Endothelial cell of umbilical vein (primary cell): ENCODE measurements at places on chromosomes 1 and 21. TPM values are rescaled to one million over a fixed set of nuclear protein-coding genes. Genes with fewer than 3 reads are reported as not detected.

The TIE1 gene
- total RNA-seq: 562 and 620 TPM in 2 replicates

The CFHR5 gene
- total RNA-seq: not detected in 2 replicates

The CFHR4 gene
- not detected in 2 replicates for total RNA-seq

The CLCA4 gene
- not detected in 2 replicates for total RNA-seq

The FMO4 gene
- total RNA-seq: 0.16 and 0.33 TPM in 2 replicates

The SFN gene
- 0.33 and 0.42 TPM in 2 replicates for total RNA-seq

The UMODL1 gene
- not detected in 2 replicates for total RNA-seq

DNA sequence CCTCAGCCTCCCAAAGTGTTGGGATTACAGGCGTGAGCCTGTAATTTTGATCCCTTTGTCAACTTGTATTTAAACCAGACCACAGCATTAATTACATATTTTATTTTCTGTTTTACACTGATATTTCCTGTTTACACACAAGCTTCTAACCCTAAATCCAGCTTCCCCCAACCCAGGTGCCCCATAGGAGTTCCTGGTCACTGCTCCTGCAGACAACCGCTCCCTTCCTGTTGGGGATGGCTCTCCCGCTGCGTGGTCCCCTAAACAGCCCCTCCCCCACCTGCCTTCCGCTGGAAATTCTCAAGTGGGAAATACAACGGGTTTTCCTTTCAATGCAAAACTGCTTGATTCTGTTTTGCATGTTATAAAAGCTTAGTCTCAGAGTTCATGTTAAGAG lies 3.7 kb downstream of the CSTB start:
- DNase-seq: no peak

DNA sequence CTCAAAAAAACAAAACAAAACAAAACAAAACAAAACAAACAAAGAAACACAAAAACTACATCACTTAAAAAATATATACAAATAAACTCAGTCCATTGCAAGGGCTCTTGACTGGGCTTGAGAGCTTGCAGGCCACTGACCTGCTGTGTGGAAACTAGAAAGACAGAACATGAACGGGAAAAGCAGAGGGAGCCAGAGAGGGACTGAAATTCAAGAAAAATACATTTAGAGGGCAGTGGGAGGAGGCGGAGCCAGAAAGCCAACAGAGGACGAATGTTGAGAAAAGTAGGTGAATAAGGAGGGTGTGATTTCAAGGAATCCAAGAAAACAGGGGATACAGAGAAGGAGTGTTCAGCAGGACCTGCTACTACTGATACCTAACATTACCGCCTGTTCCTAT lies 41.4 kb upstream of the PLA2G2C start:
- no peak for DNase-seq

DNA sequence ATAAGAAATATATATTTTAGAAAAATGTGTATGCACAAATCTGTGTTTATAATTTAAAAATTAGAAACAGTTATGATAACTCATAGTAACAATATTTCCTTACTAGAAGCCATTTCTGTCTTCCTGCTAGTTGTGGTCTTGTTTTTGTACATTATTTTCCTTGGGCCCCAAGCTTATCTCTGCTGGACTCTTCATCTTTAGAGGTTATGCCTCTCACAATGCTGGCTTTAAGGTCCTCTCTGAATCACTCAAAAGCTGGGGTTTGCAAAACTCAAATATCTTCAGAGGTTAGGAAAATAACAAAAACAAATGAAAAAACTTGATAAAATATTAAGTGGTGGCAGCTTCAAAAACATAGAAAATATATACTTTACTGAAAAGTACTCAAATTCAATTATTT lies 133.8 kb downstream of the PTPRC start:
- DNase-seq: no peak

DNA sequence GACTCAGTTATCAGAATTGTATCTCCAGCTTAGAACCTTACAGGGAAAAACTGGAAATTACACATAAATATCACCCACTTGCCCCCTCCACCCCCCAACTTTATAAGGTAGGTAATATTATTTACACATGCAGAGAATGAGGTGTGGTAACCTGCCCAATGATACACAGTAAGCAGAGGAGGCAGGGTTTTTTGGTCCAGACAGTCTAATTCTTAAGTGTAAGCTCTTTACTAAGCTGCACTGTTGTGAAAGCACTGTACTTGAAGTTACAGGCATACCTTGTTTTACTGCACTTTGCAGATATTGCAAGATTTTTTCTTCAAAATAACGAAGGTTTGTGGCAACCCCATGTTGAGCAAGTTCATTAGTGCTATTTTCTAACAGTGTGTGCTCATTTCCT lies 24.8 kb upstream of the MYOCOS start:
- DNase-seq: no peak

DNA sequence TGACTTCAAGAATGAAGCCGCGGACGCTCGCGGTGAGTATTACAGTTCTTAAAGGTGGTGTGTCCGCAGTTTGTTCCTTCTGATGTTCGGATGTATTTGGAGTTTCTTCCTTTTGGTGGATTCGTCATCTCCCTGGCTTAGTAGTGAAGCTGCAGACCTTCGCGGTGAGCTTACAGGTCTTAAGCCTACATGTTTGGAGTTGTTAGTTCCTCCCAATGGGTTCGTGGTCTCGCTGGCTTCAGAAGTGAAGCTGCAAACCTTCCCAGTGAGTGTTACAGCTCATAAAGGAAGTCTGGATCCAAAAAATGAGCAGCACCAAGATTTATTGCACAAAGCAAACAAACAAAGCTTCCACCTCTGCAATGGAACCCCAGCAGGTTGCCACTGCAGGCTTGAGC lies 14.7 kb downstream of the LDLRAD1 start:
- DNase-seq: no peak

- DNase-seq: peak; percentile 47
Observed at GRCh38 chr1:202791077-202791747, 17.0 kb downstream of the KDM5B start.

- no peak for DNase-seq
Observed at GRCh38 chr1:210506689-210507088, 178.0 kb downstream of the HHAT start.

DNA sequence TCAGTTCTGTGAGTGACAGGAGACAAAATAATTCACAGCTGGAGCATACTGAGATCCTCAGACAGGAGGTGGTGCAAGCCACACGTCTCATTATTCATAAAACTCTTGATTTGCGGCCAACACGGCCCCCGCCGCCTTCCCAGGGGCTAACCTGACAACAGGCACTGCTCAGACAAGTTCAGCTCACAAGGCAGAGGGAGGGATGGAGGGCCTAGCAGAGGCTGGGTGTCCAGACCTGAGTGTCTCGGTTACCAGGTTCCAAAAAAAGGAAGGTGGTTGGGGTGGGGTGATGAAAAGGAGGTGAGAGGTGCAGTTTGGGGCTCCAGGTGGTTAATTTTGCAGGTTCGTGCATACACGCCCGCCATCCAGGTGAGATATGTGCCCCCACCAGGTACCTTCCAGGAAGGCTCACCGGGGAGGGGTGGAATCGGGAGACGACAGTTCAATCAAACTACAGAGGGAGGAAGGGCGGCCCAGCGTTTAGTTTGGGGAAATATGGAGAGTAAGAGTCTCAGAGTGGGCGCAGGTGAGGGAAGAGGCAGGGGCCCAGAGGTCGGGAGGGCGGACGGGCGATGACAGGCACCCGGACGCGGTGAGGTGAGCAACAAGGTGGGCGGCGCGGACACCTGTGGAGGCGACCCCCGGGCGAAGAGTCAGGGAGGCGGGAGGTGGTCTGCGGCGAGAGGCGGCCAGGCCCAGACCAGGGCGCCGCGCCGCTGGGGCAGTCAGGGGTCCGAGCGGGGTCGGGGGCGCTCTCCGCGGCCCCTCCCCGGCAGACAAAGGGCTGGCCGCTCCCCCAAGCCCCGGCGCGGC lies 629 bp downstream of the CTNNBIP1 start:
- DNase-seq: peak; percentile 23

- DNase-seq: no peak
Observed at GRCh38 chr1:18965206-18966173, 9.0 kb upstream of the IFFO2 start.

- no peak for DNase-seq
Observed at GRCh38 chr1:204560590-204561150, 44.5 kb downstream of the MDM4 start.

DNA sequence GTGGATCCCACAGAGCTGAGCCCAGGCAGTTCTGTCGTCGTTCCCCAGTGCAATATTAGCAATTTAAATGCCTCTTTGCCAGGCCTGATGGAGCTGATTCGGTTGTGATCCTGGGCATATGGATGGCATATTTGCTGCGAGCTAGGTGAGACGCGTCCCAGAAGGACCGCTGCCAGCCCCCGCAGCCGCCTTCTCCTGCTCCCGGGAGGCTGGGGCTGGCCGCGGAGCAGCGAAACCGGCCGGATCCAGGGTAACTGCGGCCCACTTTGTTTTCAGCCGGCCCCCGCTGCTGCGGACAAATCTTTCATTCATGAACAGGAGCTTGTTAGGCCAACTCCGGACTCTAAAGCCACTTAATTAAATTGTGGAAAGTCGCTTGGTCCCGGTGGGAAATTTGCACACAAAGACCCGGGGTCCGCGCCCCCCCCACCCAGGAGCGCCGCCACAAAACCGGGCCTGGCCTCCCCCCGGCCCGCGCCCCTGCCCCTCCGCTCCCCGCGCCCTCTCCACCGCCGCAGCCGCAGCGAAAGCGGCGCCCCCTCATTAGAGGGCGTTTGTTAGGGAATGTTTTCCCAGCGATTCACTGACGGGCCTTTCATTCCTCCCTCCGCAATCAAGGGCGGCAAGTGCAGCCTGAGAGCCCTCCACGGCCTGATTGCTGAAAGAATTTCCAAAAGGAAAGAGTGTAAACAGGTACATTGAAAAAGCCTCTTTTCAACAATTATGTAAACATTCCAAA lies 383.3 kb downstream of the RRAGC start:
- DNase-seq: no peak

- no peak for DNase-seq
Observed at GRCh38 chr1:29055160-29055559, 68.5 kb downstream of the TMEM200B start.

DNA sequence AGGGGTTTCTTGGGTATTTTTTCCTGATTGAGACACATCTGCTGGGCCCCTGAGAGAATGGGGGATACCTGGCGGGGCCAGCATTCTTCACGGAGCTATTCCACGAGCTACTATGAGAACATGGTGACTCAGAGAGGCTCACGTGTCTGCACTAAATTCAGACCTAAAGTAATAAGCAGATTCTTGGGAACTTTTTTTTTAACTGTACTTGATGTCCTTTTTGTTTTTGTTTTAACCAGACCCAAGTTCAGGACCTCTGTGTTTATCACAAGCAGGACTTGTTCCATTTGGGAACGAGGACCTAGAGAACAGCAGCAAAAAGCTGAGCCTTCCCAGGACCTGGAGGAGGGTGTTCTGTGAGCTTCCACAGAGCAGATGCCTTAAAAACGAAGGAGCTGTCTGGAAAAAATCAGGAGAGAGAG lies 44.0 kb downstream of the EVA1C start:
- peak; percentile 56 for DNase-seq

DNA sequence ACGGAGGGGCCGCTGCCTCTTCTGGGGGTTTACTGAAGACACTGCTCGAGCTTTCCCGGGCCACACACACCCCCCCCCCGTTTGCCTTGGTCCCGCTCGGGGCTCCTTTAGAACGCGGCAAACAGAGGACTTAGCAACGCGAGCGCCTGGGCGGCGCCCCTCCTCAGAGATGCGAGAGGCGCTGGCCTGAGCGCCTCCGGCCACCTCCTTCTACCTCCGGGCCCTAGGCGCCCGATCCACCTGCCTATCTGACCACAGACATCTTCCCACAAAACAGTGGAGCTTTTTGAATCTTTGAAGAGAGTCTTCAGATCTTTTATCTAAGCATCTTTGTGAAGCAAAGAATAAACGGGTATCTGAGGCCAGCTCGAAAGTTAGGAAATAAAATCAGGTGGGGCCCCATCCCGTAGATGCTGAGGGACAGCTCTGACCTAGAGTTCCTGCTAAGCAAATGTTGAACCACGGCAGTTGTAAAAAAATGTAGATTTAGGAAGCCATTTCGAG lies 436 bp upstream of the TTLL7 start:
- peak; percentile 67 for DNase-seq

DNA sequence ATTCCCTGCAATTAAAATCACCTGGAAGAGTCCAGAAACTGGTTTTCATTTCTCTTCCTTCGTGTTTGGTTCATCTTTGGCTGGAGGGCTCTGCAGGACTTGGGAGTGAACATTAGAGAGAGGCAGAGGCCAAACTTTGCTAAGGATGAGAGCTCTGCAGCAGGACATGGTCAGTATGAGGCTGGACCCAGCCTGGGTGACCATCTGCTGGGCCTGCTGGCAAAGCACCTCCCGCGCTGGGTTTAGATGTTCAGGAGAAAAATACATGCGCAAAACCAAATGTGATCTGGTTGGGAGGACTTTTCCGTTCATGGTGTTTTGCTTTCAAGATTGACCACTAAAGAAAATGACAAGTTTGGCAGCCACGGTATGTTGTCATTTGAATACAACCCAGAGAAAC lies 15.9 kb downstream of the KAZN start:
- no peak for DNase-seq

DNA sequence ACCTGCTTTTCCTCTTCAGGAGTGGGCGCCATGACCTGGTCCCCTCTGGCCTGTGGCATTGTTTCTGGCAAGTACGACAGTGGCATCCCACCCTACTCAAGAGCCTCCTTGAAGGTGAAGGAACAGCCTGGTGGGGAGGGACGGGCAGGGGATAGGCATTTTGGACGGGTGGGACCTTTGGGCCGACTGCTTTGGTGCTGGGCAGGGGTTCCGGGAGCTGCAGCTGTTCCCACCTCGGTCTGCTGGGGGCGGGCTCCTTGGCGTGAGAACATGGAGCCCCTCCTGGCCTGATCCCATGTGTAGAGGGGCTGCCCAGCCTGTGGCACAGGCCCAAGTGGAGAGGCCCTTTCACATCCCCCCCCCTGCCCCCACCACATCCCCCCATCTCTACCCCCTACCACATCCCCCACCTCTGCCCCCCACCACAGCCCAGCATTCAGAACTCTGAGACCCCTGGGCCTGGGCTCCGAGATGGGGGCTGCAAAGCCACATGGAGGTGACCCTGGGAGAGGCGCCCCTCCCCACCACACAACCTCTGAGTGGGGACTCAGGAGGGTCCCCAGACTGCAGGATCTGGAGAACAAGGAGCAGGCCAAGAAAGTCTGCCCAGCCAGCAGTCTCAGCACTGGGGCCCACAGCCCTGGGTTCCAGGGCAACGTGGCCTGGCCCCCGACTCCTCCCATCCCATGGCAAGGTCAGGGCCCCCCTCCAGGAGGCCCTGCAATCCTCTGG lies 50.0 kb downstream of the KCNAB2 start:
- no peak for DNase-seq

DNA sequence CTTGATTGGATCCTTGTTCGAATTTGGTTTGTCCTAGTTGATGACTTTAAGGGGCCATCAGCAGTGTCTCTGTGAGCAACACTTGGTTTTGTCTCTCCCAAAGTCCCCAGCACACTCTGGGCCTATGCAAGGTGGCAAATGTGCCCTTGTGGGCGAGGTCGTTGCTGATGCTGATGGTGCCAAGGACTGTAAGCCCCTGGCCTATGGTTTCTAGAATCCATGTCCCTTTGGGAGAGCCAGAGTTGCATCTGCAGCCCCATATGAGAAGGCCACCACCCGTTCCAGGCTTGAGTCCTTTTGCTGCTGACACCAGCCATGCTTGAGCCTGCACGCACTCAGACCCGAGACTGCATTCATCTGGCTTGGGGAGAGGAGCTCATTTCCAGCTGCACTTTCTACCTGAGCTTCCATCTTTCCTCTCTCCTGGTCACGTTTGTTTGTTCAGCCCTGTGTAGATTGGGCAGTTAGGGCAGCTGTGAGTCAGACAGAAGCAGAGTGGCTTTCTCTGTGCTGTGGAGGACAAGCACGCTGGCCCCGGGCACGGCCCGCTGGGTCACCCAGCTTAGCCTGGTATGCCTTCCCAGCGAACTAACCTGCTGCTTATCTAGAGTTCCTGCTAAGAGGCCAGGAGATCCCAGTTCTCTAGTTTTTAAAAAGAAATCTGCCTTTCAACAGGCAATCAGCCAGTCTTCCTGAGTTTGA lies 52.1 kb upstream of the CSF3R start:
- no peak for DNase-seq
